Left lung (tissue), 14 donors: ENCODE measurements at places on chromosomes 12 and 14. TPM values are rescaled to one million over a fixed set of nuclear protein-coding genes. Genes with fewer than 3 reads are reported as not detected.

RGS6 gene
- 3.3 TPM for polyA plus RNA-seq

ZNF140 gene
- polyA plus RNA-seq: 41.4 TPM

DNA sequence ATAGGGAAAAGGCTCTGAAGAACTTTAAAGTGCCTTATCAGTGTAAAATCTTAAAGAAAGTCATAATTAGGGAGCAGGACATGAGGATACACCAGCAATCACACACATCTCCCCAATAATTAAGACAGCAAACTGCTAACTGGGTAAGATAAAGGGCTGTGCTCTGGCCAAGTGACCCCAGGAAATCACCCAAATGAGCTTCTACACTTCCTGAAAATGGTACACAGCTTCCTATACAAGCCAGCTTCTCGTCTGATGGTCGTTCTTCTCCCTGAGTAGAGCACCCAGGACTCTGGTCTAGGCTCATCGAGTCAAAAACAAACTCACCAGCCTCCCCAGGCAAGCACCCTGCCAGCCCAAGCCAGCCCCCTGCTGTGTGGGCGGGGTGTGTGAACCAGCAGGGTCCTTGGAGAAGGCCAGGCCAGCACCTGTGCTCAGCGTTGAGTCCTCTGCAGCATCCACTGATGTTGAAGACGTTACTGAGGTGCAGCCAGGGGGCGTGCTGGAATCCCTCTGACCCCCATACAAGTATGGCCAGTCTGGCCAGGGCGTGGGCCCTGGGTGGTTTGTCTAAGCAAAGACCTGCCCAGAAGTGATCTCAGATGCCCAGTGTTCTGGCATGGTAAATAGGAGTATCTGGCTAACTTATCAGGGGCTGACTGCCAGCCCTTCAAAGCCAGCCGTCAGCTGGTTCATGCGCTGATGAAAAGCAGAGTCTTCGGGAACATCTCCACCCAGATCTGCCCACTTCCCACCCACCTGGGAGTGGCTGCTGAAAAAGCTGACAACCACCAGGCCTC, 41.4 kb downstream of the ACTN1 start:
- no peak for DNase-seq

- no peak for DNase-seq
These were observed 75.3 kb upstream of the SYT10 start for GRCh38 chr12:33514893-33515292.

DNA sequence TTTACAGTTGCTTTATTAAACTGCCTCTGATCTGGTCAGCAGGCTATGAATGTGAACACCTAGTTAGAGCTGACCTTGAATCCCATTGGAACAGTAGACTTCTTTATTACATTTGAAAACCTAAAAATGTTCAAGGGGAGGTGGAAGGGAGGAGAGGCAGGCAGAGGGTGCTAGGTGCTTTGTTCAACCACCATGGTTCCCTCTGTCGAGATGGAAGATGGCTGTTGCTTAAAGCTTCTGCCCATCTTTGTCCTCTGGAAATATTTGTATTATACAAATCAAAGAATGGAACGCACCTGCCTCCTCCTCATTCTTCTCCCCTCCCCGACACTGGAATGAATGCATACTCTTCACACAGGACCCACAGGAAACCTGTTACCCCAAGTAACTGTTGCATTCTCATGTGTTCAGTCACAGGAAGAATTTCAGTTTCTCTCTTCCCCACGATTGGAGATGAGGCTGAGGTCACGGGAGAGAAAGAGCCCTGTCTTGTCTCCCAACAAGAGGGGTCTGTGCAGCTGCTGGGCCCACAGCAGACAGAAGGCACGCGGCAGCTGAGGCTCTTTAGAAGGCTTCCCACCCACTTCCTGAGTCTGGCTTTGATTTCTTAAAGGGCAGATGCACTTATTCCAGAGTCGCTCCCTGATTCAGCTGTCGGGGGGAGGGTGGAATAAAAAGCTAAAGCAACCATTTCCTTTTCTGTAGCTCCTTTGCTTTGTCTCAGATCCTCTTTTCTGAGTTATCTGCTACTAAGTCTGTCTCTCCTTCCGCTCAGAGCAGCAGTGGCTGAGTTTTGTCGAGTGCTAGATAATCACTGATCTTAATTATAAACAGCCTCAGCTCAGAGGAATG, 217.9 kb upstream of the BTG1 start:
- no peak for DNase-seq

PTGER2 gene
- polyA plus RNA-seq: 6.4 TPM

- no peak for DNase-seq
These were observed 6.2 kb downstream of the TBX5 start for GRCh38 chr12:114399664-114400211.

DNA sequence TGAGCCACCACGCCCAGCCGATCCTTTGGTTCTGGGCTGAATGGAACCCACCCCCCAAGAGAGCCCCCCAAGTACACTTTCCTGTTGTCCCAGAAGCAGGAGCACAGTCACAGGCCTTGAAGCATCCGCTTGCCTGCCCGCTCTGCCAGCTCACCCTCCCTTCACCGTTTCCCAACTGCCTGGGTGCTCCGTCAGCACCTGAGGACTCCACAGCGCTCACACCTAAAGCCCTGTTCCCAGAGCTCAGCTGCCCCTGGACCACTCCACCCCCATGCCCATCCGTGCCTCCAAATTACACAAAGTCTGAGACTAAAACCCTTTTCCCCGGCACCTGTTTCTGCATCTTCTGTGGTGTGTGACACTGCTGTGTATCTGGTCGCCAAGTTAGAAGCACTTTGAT, 44.3 kb upstream of the TRAF3 start:
- no peak for DNase-seq

- no peak for DNase-seq
These were observed 67.2 kb upstream of the SYT1 start for GRCh38 chr12:78797196-78797931.

DNA sequence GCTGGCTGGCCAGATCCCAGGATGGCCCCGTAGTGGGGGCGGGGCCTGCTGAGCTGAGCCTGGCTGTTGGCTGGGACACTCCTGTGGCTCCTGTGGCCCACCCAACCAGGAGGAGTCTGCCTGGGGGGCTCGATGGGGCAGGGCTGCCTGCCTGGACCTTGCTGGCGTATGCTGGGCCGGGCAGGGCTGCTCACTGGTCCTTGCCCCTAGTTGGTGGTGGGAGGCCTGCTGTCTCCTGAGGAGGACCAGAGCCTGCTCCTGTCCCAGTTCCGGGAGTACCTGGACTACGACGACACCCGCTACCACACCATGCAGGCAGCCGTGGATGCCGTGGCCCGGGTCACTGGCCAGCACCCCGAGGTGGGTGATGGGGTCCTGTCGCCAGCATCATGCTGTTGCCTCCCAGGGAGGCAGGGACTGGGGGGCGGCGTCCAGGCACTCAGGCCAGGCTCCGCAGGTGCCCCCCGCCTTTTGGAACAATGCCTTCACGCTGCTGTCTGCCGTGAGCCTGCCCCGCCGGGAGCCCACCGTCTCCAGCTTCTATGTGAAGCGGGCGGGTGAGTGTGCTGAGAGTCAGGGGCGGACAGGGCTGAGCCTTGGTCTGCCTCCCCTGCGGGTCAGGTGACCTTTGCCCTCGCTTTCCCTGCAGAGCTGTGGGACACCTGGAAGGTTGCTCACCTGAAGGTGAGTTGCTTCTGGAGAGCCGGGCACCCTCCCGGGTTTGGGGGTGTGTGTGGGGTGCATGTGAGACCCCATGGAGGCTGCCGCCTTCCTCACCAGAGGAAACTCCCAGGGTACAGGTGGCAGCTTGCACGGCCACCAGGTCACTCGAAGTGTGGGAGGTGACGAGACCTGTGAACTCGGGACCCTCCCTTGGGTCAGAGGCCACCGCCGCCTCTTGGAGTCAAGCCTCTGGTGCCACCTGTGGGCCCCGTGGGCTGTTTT, 3.4 kb downstream of the NOC4L start:
- DNase-seq: peak; percentile 76

NANOG gene
- polyA plus RNA-seq: 0.28 TPM

GRCh38 chr12:107404981-107405380, 280.6 kb upstream of the PWP1 start:
- DNase-seq: no peak

- DNase-seq: no peak
These were observed 420.8 kb downstream of the CCDC91 start for GRCh38 chr12:28611115-28611435.

DNA sequence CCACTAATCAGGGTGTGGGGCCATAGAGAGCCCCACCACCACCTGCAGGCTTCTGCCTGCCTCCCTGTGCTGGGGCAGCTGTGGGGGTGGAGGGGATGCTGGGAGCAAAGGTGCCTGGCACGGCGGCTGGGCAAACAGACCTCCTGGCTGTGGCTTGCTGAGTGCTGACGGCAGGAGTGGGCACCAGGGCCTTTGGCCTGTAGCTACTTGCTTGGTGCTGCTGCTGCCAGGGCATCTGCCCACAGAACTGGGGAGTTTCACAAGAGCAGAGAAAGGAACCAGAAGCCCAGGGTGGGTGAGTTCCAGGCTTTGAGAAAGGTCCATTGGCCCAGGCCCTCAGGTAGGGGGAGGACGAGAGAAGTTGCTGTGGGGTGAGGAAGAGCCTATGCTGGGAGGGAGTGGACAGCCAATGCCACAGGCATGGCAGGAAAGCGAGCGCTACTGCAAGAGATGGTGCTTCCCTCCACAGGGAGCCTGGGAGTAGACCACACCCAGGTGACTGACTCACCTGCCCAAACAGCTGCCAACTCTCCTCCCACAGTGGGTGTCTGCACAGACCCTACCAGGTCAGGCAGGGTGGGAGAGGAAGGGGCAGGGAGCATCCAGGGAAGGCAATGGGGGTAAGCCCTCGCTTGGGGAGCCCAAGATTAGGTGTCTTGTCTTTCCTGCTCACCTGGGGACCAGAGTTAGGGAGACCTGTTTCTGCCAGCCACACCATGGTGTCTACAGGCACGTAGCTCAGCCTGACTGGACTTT, 39.0 kb upstream of the HDAC7 start:
- DNase-seq: no peak

GRCh38 chr12:67239061-67239460, 30.1 kb upstream of the CAND1 start:
- DNase-seq: no peak

DNA sequence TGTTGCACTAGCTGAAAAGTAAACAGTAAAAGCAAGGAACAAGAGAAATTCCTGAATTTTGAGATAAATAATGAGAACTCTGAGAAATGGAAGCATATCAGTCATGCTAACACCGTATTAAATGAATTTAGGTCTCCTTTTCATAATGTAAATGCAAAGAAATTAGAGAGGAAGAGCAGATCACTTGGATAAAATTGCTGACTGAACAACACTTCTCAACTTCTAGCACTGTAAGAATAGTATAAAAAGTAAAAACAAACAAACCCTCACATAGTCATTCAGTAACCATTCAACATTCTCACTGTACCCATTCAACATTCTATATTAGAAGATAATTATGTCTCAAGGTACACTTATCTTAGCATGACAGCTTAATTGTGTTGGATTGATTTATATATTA, 217.3 kb upstream of the LRFN5 start:
- no peak for DNase-seq

- no peak for DNase-seq
These were observed 13.8 kb downstream of the NGDN start for GRCh38 chr14:23483236-23483854.

SLC6A15 gene
- 0.70 TPM for polyA plus RNA-seq

DNA sequence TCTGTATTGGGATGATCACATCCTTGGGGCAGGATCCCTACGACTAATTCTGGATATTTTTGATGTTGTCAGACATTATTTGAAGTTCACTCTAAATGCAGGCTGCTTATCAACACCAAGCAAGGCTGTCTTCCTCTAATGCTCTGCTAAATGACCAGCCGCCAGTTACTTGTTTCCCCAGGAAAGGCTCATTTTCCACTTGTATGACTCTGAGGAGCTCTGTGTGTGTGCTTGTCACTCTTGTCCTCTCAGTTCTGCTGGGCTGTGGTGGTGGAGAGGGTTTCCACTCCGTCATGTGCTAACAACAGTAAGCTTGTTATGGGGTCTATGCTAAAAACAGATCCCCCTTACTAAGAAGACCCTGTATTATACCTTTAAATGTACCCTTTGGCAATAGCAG, 42.1 kb downstream of the ATL1 start:
- DNase-seq: no peak
